Fibroblast of skin of scalp (primary cell): ENCODE measurements at places on chromosomes 12 and 14.

DNA sequence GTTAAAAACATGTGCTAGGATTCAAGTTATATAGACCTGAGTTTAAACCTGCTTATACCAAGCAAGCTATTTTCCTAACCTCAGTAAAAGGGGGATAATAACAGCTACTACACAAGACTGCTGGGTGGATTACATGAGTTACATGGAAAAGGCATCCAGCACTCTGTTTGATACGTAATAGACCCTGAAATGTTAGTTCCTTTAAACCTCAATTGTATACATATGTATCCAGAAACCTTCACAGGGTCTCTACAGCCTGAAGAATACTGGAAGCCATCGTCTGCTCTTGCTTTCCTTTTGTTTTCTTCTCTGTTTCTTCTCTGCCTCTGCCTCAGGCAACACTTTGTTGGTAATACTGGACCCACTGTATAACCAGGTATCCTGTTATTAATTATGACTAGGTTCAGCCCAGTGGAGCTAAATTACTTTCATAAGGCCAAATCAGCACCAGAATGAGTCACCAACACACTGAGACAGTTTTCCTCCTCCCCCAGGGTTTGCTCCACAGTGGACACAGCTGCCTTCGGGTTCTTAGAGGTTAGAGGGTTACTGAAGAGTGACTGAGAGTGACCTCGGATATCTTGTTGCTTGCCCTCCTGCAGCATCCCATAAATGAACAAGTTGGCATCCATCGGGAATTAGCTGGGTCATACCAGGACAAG lies 127.1 kb downstream of the CAPZA3 start:
- DNase-seq = peak; percentile 66

DNA sequence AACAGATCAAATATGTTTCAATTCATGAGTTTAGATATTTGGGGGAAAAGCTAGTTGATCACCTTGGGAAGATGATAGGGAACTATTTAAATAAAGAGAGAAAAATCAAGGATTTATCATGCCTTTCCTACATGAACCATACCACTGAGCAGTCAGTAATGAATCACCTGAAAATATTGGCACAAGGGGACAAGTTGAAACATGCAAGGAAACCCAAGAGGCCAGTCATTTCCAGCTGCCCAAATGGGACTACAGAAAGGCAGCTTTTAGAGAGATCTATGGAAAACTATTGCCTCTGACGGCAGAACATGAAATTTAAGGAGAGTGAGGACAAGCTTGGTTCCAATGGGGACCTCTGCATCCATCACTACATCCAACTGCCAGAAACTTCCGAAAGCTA lies 14.1 kb upstream of the ETV6 start:
- no peak for DNase-seq

DNA sequence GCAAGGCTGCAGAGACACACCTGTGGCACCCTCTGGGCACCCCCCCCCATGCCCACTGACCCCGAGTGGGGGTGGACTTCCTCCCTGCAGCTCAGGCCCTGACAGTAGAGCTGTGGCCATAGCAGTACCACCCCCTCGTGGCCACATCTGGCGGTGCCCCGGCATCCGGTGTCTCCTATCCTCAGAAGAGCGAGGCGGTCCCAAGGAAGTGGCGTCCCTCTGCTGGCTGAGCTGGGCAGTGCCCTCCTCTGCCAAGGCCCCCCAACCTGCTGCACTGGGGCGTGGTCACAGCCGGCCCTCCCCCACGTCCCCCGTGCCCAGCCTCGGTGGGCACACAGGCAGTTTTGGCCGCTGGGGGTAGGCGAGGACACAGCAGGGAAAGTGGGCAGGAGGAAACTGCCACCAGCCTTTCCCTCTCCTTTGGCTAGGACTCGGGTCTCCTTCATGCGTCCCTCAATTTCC lies 6.0 kb upstream of the SLC6A12 start:
- DNase-seq = peak; percentile 52

DNA sequence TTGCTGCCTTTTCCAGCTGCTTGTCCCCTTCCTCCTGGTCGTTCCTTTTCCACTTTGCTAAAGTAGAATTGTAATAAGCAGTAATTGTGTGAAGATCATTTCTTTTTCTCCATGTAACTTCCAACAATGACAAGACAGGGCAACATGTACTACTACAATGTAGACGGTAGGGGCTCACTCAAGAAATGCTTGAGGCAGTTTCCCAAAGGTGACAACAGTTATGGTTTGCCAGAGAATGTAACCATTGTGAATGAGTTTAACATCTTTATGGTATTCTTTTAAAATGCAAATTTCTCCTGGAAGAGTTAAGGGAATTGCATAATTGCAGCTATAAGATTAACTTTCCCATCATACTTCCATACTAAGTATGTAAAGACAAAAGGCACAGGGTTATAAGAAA lies 23.8 kb upstream of the PHLDA1 start:
- DNase-seq = no peak

DNA sequence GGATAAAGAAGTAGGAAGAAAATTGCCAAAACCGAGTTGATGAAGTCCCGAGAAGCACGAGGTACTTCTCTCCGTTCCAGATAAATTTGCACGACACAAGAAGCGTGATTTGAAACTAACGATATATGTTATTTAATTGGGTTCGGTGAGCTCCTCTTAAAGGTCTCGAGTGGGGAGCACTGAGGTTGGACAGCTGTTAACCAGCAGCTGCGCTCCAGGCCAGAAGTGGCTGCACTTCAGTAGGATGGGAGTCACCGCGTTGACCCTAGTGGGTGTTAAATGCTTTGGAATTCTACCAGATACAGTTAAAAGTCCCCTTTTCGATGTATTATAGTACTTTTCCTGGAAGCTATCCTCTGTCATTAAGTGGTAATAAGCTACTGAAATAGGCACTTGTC lies 953 bp upstream of the DCAF5 start:
- DNase-seq = peak; percentile 14

DNA sequence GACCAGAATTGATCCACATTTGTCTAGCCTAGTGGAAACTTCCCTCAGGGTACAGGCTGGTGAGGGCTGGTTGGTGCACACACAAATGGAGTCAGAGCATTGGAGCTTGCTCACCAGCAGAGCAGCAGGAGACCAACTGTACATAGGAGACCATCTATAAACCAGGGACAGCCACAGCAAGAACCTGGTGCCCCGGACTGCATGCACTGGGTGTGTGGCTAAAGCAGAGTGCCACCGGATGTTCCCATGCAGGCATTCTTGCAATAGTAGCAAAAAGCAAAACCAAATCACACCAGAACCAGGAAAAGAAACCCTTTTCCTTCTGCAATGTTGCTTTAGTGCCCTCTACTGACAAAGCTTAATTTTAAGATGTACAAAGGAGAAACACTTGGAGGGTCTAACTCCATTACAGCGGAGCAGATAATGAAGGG lies 136.4 kb downstream of the MDGA2 start:
- DNase-seq = peak; percentile 18

DNA sequence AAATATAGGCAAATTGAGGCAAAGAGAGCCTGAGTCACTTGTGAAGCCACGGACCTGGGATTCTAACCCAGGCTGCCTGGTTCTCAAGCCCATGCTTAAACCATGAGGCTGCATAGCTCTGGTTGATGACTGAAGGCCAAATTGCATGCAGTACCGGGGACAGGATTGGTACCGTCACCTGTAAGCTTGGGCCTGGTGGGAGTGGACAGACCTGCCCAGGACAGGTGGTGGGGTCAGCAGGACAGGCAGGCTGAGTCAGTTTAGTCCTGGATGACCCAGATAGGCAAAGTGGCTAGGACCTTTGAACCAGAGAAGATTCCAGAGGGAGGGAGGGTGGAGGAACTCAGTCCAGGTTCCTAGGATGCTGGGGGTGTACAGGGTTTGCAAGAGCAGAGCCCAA lies 25.8 kb downstream of the RIN3 start:
- no peak for DNase-seq

- DNase-seq = no peak
Measured at GRCh38 chr14:105490267-105490571, 827 bp upstream of the TEDC1 start.

DNA sequence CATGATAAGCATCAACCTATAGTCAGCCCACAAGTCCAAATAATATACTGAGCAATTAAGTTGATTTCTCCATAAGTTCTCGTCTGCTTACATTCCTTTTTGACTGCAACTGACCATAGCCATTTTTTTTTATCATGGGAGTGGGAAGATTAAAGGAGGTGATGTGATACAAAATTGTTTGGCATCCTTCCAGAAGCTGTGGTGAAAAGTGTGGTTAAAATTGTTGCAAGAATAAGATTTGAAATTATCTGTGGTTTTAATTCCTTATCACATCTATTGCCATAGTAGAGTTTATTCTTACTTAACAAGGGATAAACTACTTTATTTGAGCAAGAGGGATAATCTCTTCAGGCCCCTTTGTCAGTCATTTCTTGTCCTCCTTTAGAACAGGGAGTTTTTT lies 50.7 kb downstream of the LIN52 start:
- DNase-seq = peak; percentile 41

GRCh38 chr14:51931308-51931707 lies 58.0 kb upstream of the RTRAF start:
- DNase-seq = no peak

GRCh38 chr12:132775502-132776229 lies 14.0 kb upstream of the ANKLE2 start:
- no peak for DNase-seq

- DNase-seq = no peak
Measured at GRCh38 chr12:24922090-24922489, 26.8 kb downstream of the BCAT1 start.

- no peak for DNase-seq
Measured at GRCh38 chr14:42334931-42335330, 728.3 kb downstream of the LRFN5 start.

- peak; percentile 13 for DNase-seq
Measured at GRCh38 chr14:71852181-71852580, 80.0 kb upstream of the RGS6 start.

DNA sequence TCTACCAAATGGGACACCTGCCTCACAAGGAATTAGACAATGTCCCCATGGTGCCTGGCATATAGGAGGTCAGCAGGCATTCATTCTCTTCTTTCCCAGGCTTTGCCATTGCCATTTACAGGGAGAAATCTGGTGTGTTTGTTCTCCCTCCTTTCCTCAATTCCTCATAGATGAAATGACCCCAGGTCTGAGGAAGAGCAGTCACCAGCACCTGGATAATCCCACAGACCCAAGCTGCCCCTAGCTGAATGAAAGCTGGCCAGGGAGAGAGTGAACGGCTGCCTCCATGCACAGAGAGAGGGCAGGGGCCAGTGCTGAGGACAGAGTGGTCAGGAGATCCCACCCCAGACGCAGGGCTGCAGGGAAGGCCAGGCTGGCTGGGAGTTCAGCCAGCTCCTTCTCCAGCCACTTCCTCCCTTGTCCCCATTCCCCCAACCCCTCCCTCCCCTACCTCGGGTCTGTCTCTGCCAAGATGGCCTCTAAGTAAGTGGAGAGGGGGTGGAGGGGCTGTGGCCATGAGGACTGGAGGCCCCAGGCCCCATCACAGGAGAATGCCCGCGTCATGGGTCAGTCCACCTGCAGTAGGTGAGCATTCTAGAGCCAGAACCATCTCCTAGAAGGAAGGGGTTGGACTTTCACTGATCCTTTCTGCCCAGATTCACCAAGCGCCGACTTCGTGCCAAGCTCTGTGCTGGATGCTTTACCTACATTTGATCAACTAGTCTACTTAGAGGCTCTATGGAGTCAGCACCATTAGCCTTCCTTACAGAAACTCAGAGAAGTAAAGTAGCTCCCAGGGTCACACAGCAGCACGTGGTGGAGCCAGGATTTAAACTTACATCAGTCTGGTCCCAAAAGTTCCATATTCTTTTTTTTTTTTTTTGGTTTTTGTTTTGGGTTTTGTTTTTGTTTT lies 2.0 kb upstream of the KRT4 start:
- no peak for DNase-seq

DNA sequence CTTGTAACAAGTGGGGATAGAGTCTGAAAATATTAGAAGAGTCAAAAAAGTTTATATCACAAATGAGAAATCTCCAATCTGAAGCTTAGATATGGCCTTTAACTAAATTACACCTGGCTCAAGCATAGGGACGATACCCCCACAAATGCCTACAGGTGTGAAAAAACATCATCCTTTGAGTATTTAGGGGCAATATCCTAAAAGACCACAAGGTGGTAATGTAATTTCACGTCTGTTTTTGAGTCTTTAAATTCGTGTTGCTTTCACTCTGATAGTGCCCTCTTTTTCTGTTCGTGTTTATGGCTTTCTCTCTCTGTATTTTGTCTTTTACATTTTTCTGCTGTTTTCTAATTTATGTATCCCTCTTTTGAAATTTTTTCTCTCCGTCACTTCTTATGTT lies 84.3 kb downstream of the ETNK1 start:
- peak; percentile 20 for DNase-seq

DNA sequence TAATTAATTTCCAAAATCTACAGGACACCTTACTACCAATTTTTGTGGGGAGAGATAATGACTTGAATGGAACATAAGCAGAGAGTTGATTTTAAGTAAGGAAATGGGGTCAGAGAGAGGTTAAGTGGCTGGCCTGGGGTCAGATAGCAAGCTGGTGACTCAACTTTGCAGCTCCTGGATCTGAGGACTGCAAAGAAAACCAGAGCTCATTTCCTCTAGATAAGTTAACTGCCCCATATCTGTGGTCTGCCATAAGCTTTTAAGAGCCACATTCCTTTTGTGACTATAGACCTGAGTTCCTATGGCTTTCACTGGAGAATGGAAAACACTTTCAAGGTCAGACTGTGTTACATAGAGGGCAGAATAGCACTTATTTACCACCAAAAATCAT lies 201.2 kb upstream of the PRICKLE1 start:
- peak; percentile 70 for DNase-seq

DNA sequence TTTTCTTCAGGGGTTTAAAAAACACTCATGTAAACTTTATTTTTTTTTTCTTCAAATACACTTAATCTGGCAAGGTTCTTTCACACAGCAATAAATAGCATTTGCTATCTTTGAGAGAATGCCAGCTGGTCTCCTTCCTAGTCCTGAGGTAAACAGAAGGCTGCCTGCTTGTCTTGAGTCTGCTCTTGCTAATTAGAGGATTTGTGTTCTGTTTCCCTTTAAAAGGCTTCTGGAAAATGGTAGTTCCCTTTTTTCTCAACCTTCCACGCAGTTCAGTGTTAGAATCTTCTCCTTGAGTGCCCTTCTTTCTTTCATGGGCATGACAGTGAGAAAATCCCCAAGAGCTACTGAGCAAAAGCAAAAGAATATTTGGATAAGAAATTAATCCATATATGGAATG lies 92.3 kb upstream of the DCN start:
- DNase-seq = peak; percentile 46

- no peak for DNase-seq
Measured at GRCh38 chr12:122651520-122652224, 51.5 kb downstream of the HCAR2 start.

- DNase-seq = no peak
Measured at GRCh38 chr14:77107228-77107627, 9.2 kb downstream of the CIPC start.

- DNase-seq = no peak
Measured at GRCh38 chr12:19014240-19014639, 115.3 kb upstream of the PLEKHA5 start.

- DNase-seq = no peak
Measured at GRCh38 chr12:120261951-120262851, 3.3 kb downstream of the PXN start.

GRCh38 chr14:101859958-101860357 lies 98.4 kb downstream of the PPP2R5C start:
- DNase-seq = no peak
